ENCODE measurements at places on chromosomes 12 and 14. TPM values are rescaled to one million over a fixed set of nuclear protein-coding genes. Genes with fewer than 3 reads are reported as not detected.

- H3K27ac ChIP-seq = no peak overlapping the region
- H3K4me1 ChIP-seq = no peaks in the 10 kb centered on the region
- no peak for DNase-seq
- peaks cover 6% of the 10 kb centered on the region for H3K27me3 ChIP-seq
Measured at GRCh38 chr12:64840119-64840518, 15.7 kb downstream of the TBC1D30 start.

GRCh38 chr14:68270342-68270741, 450.8 kb downstream of the RAD51B start:
- peaks cover 36% of the 10 kb centered on the region for H3K4me1 ChIP-seq
- no peak overlapping the region for H3K4me3 ChIP-seq
- H3K36me3 ChIP-seq = no peaks in the 10 kb centered on the region
- no peak for DNase-seq

GRCh38 chr12:88520436-88520820, 59.8 kb downstream of the KITLG start:
- no peaks in the 10 kb centered on the region for H3K27me3 ChIP-seq
- H3K4me1 ChIP-seq = no peaks in the 10 kb centered on the region
- H3K27ac ChIP-seq = no peak overlapping the region
- H3K36me3 ChIP-seq = no peaks in the 10 kb centered on the region

- H3K4me1 ChIP-seq = no peaks in the 10 kb centered on the region
- H3K27ac ChIP-seq = no peak overlapping the region
- H3K36me3 ChIP-seq = no peaks in the 10 kb centered on the region
Measured at GRCh38 chr12:77584860-77585259, 245.8 kb upstream of the NAV3 start.

DNA sequence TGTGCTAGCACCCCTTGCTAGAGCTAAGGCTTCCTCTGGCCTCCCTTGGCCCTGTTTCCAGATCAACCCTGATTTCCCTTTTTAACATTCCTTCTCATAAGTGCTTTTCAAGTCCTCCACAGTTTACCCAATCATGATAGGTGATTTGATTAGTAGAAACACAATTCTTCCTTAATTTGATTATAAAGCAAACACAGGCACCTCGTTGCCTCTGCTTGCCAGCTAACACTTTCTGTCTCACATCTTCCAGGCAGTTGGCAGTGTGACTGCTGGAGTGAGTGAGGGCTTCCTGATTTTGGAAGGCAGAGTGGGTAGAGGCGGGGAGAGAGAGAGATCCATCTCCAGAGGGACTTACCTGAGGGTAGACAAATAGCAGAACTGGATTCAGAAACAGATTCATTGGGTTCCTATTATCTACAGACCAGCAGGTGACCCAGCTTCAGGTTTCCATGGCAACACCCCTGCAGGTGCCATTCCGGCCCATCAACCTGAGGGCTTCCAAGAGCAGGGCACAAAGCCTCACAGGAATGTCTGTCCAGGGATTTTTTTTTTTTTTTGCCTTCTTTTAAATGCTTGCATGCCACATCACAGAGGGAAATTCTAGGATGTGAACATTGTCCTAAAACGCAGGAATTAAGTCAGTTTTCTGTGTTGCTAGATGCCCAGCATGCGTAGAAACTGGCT, 77.7 kb downstream of the PLXNC1 start:
- DNase-seq = no peak
- H3K4me3 ChIP-seq = no peak overlapping the region
- peaks cover 64% of the 10 kb centered on the region for H3K36me3 ChIP-seq
- no peak overlapping the region for H3K27ac ChIP-seq

DNA sequence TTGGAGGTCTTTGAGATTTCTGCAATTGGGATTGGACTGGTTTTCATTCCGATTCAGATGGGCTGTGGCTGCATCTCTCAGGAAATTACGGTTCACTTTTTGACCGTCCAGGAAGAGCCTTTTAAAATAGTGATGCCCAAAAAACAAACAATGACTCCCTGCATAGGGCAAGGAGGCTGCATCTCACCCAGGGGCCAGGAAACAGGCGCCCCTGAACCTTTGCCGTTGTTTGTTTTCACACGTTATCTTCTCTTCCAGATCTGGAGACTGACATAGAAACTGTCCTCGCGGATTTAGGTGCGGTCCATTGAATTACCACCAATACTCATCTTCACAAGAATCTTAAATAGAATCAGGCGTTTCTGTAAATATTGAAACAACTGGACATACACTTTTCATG, 66.0 kb downstream of the FLRT2 start:
- H3K4me1 ChIP-seq = no peaks in the 10 kb centered on the region
- DNase-seq = no peak
- H3K36me3 ChIP-seq = no peaks in the 10 kb centered on the region
- H3K27ac ChIP-seq = no peak overlapping the region
- H3K27me3 ChIP-seq = no peaks in the 10 kb centered on the region

- no peaks in the 10 kb centered on the region for H3K36me3 ChIP-seq
- H3K27ac ChIP-seq = no peak overlapping the region
- no peaks in the 10 kb centered on the region for H3K4me1 ChIP-seq
- peaks cover 4% of the 10 kb centered on the region for H3K27me3 ChIP-seq
- H3K4me3 ChIP-seq = no peak overlapping the region
Measured at GRCh38 chr12:119175081-119175480, 3.6 kb upstream of the HSPB8 start.

GRCh38 chr12:109444259-109444658, 32.8 kb downstream of the KCTD10 start:
- no peak overlapping the region for H3K27ac ChIP-seq
- H3K27me3 ChIP-seq = no peaks in the 10 kb centered on the region
- no peak for DNase-seq
- peaks cover 4% of the 10 kb centered on the region for H3K36me3 ChIP-seq

DNA sequence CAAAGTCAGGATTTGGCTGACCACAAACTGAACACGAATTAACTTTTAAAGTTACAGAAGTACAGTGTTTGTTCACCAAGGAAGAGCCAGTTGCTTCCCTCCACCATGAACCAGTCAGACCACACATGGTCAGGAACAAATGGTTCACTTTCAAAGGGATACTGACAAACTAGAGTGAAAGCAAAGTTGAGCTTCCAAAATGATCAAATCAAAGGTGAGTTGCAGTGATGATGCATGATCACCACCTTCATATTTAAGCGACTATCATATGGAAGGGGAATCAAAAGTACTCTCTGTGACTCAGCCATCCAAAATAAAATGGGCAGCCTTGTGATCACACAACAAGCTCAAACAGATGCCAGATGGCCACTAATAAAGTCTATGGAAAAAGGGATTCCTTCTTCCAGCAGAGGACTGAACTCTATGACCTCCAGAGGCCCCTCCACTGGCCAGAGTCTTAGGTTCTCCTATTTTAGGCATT, 13.1 kb downstream of the NT5DC3 start:
- H3K4me1 ChIP-seq = no peaks in the 10 kb centered on the region
- no peak overlapping the region for H3K4me3 ChIP-seq
- H3K27ac ChIP-seq = no peak overlapping the region
- peaks cover 2% of the 10 kb centered on the region for H3K36me3 ChIP-seq
- DNase-seq = no peak

Gene NUAK1
- total RNA-seq = not detected

Gene EAPP
- 35.1 TPM for total RNA-seq

Gene PRB2
- not detected for total RNA-seq

Gene DPY19L2
- 0.22 TPM for total RNA-seq

Gene P2RX2
- total RNA-seq = not detected
